ENCODE measurements at places on chromosomes 4 and X.

DNA sequence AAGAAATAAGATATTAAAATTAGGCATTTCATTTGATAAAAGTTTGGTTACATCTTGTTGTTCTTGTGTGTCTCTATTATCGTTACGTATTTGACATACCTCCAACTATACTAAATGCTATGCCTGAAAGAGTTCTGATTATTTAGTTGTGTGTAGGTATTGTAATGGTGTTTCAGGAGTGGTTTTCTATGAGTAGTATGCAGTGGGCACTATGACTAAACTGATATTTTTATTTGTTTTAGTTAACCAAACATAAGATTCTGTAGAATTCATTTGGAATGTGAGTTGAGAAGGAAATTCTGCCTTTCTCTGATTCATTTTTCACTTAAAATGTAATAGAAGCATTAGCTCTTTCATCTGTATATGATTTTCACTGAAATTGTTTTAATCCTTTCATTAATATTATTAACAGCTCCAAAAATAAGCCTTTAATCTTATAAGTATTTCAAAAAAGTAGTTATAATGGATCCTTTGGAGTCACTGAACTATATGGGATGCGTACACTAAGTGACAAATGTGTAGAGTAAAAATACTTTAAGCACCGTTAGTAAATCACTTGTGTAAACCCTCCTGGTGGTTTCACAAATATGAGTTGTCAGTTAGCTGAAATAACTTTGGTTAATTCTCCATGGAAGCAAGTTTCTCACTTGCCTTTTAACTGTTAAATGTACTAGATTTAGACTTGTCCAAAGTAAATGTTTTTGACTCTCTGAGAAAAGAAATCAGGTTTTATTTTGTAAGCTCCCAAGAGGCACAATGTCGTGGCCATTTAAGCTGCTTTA, 388.7 kb downstream of the ADGRL3 start:
- no peak for DNase-seq

DNA sequence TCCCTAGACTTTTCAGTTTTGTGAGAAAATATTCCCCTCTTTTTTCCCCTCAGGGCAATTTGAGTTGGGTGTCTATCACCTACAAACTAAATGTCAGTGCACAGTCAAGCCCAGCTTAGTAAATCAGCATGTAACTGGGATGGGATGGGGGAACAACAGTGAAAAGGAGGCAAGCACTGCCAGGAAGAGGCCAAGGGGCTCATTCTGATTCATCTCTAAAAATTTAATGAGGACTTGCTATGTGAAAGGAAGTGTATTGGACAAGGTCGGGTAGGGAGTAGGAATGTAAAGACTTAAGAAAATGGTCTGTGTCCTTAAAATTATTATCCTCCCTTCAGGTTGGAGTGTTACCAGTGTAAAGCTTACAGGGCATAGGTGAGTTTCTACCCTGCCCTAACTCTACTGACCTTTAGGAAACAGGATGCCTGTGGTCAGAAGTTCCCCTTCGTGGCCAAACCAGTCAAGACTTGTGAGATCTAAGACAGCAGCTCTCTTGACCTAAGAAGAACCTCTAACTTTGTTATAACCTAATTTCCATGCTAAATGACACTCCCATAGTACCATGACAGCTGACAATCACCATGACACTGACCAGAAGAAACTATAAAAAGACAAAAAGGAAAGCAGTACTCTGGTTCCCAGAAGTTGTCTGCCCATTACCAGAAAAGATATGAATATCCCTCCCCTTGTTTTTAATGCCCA, 194.4 kb upstream of the LDB2 start:
- no peak for DNase-seq

- no peak for DNase-seq
Measured at GRCh38 chrX:97026406-97026805, 142.7 kb downstream of the RPA4 start.

GRCh38 chr4:77500801-77501200, 104.8 kb upstream of the CXCL13 start:
- no peak for DNase-seq

GRCh38 chr4:139920486-139921002, 233.4 kb downstream of the MAML3 start:
- no peak for DNase-seq

DNA sequence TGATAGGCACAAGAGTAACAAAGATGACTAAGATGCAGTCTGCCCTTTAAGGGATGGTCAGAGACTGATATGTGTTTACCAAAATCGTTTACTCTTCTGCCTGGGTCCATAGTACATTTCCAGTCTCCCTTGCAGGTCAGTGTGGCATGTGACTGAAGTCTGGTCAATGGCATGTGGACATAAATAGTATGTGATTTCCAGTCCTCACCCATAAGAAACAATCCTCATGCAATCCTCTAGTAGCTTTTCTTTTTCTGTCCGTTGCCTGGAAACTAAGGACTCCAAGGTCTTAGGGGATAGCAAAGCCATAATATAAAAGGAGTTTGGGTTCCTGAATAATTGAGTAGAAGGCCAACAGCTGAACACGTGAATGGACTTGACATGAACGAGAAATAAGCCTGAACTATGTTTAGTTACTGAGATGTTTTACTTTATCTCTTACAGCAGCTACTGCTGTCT, 1.1 kb downstream of the SLC9B2 start:
- DNase-seq = no peak

- DNase-seq = no peak
Measured at GRCh38 chrX:145816601-145817315, 871 bp upstream of the SLITRK2 start.

Measured in ureter (tissue), 1 donor.